ENCODE measurements at places on chromosomes 12 and 14. TPM values are rescaled to one million over a fixed set of nuclear protein-coding genes. Genes with fewer than 3 reads are reported as not detected.

GRCh38 chr14:25841226-25841625 is 756.6 kb downstream of the NOVA1 start:
- no peak for DNase-seq

GRCh38 chr12:7068240-7068993 is 7.9 kb downstream of the C1S start:
- DNase-seq: no peak

DNA sequence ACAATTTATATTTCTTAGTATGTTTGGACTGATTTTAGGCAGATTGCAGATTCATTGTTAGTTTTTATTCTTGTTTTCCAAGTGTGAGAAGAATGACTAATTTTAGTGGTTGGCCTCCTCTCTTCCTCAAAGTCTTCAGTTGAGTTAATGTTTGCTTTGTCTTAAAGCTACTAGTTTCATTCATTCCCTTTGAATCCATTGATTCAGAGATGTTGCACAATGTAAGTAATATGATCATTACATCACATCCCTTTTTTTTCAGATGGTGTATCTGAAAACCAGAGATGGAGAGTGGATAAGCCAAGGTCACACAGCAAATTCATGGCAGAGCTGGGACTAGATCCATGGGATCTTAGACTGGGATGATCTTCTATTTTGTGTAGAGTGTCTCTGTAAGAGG is 577.5 kb downstream of the BCL11B start:
- DNase-seq: no peak

The HPD gene
- not detected for total RNA-seq

GRCh38 chr12:1527789-1528188 is 66.6 kb downstream of the FBXL14 start:
- no peak for DNase-seq

The HOXC12 gene
- 0.05 TPM for total RNA-seq

GRCh38 chr12:9636150-9636850 is 28.6 kb upstream of the KLRB1 start:
- no peak for DNase-seq

The NUBPL gene
- total RNA-seq: 4.4 TPM

The SERPINA9 gene
- not detected for total RNA-seq

The TCL1A gene
- total RNA-seq: not detected

DNA sequence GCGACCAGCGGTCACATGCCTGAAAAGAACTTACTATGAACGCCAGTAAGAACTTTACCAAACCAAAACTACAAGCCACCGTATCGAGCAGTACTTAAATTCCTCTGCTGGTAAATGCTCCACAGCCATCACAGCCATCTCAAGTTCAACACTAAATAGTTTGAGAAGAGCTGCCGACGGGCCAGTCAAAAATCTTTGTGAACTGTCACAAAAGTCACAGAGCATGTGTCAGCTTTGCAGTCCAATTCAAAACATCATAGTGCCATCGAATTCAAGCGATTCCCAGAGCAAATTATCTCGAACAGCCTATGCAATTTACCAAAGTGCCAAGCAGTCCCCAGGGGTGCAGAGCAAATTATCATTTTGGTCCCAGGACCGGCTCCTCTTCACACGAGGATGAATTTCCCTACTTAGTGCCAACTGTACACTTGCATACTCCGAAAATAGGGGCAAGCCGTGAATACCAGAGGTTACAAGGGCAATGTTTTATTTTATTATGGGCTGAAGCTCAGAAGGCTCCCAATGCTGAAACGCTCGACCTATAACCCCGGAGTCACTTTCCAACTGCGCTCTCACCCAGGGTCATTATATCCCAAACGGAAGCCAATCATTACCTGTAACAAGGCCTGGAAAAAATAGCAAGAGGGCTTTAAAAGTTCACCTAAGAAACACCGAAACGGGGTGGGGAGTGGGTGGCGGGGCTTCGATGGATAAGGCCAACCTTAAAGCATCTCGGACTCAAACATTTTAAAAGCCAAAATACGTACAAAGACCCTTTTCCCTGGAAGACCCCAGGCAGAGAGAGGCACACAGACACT is 1.1 kb downstream of the LRP6 start:
- peak; percentile 56 for DNase-seq

DNA sequence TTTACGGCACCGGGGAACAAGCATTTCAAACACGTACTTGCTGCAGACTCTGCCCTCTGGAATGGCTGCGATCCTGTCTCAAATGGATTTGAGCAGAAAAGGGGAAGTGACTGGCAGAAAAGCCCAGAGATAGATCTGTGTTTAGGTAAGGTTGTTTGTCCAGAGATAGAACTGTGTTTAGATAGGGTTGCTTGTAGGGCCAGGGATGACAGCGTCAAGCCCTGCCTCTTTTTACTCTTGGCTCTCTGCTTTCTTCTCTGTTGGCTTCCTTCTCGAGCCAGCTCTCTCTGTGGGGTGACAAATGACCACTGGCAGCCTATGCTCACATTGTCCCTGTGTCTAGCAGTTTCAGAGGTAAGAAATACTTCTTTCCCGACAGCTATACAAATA is 11.4 kb downstream of the DGLUCY start:
- DNase-seq: no peak

GRCh38 chr12:51185171-51185717 is 12.3 kb upstream of the TFCP2 start:
- DNase-seq: no peak

The TRHDE gene
- total RNA-seq: not detected

The RAB5B gene
- 32.1 TPM for total RNA-seq

- no peak for DNase-seq
These were observed 119.2 kb upstream of the SCAF11 start for GRCh38 chr12:46109343-46110222.

Data from HT-29 (cell line).